ENCODE measurements at places on chromosomes 16 and 17.

- no peak for DNase-seq
Measured at GRCh38 chr16:57651344-57652333, 16.5 kb upstream of the ADGRG3 start.

DNA sequence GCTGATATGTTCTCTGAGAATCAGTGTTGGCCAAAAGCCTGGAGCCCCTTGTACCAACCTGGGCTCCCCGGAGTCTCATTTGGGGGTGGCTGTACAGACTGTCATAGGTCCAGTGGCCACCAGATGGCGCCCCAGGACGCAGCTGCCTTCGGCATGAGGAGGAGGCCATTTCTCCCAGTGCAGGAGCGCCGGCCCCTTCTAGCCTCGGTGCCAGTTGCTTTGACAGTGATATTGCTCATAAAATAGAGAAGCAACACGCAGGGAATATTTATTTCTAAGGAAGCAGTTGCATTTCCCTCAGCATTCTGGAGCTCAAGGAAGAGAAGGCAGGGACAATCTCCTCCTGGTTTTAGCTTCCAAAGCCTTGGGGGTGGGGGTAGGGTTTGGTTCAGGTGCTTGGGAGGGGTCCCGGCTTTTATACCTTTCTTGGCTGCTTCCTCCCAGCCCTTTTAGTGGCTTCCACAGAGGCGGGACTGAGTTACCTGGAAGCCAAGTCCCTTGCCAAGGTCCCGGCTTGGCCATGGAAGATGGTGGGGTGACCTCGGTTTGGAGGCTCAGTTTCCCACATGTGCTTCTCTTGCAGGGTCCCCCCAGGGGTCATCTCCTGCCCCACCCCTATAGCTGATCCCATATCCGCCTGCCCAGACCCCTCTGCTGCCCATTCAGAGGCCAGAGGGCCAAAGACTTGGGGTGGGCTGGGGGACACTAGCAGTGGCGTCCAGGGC, 117.8 kb upstream of the CDC42EP4 start:
- peak; percentile 30 for DNase-seq

GRCh38 chr17:30808785-30809286, 15.7 kb downstream of the CRLF3 start:
- no peak for DNase-seq

GRCh38 chr17:62827746-62828485, 19.8 kb upstream of the MARCHF10 start:
- DNase-seq, result no peak

- no peak for DNase-seq
Measured at GRCh38 chr16:17070882-17071592, 399.7 kb downstream of the XYLT1 start.

- no peak for DNase-seq
Measured at GRCh38 chr16:73874324-73874723, 422.3 kb upstream of the PSMD7 start.

DNA sequence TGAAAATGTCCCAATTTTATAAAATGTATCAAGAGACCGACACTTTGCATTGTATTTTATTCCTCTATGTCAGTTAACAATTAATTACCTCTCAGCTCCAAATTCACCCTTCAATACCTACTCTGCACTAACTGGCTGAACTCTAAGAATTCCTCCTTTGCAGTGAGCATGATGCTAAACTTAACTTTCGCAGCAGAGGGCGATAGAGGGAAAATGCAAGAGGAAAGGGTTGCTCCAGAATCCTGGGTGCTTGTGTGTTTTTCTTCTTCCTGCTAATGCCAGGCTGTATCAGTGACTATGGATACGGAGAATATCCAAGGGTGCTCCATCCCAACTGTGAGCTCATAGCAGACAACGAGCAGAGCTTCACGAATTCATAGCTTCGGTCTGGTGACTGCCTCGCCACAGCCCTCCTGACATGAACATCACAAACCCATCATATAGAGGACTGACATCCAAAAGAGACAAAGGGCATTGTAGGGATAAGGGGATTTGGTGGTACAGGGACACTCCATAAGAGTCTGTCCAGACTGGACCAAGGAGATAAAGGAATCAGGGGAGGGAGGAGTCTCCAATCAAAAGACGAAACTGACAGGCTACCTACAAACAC, 172.9 kb downstream of the STX8 start:
- DNase-seq, result no peak

DNA sequence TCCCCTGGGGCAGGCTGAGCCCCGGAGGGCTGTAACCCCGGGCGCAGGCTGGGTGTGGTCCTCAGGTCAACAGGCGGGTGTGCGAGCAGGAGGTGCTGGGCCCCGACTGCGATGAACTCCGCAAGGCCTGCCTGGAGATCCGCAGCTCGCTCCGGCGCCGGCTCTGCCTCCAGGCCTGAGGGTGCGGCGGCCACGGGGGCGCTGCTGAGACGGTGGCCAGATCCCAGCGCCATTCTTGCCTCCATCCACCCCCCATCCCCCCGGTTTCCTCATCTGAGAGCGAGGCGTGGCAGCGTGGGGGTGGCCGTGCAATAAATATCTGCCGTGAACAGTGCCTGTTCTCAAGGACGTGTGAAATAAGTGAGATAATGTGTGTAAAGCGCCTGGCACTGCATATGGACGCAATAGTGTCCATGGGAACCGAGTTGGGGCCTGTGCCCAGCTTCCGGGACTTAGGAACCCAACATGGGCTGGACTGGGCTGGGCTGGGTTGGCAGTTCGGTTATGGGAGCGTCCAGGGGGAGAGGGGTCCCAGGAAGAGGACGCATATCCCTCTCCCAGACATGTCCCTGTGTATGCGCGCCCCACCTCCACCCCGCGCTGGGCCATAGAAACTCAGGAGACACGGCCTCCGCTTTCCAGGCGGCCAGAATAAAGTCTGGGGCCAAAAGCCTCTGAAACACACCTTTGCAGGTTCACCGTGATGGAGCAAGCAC, 15.0 kb downstream of the ZNF213 start:
- no peak for DNase-seq

- peak; percentile 83 for DNase-seq
Measured at GRCh38 chr16:86554917-86555703, at the start of gene MTHFSD. MTHFSD (minus strand) TSS chr16:86555235; CDS start chr16:86555184, 51 bp downstream.

DNA sequence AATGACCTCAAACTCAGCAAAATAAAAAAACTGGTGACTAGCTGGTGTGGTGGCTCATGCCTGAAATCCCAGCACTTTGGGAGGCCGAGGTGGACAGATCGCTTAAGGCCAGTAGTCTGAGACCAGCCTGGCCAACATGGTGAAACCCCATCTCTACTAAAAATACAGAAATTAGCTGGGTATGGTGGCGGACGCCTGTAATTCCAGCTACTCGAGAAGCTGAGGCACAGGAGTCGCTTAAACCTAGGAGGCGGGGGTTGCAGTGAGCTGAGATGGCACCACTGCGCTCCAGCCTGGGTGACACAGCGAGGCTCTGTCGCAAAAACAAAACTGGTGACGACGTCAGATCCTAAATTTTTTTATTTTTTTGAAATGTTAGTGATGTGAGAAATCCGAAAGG, 82.6 kb upstream of the TOB1 start:
- DNase-seq, result no peak

- DNase-seq, result no peak
Measured at GRCh38 chr16:84899414-84899813, 79.6 kb downstream of the CRISPLD2 start.

DNA sequence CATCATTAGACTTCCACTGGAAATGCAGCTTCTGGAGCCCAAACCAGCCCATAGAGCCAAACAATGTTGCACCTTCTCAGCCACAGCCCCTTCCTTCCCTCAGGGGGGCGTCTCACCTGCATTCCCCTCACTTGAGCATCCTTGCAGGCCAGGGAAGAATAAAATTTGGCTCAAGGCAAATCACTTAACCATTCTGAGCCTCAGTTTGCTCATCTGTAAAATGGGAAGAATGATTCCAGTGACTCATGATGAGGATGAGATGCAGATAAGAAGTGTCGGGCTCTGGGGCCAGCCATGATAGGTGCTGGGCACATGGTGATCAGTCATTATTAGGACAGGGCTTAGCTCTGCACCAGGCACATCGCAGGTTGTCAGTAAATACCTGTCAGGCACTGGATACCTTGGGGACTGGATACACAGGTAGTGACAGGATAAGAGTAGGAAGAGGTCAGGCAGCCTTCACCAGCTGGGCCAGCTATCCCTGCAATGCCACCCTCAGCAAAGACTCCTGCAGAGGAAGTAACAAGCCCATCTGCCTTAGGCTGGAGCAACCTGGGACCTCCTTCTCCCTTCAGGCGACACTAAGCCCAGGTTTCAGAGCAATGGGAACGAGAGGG, 208.0 kb upstream of the TNRC6C start:
- DNase-seq, result no peak

DNA sequence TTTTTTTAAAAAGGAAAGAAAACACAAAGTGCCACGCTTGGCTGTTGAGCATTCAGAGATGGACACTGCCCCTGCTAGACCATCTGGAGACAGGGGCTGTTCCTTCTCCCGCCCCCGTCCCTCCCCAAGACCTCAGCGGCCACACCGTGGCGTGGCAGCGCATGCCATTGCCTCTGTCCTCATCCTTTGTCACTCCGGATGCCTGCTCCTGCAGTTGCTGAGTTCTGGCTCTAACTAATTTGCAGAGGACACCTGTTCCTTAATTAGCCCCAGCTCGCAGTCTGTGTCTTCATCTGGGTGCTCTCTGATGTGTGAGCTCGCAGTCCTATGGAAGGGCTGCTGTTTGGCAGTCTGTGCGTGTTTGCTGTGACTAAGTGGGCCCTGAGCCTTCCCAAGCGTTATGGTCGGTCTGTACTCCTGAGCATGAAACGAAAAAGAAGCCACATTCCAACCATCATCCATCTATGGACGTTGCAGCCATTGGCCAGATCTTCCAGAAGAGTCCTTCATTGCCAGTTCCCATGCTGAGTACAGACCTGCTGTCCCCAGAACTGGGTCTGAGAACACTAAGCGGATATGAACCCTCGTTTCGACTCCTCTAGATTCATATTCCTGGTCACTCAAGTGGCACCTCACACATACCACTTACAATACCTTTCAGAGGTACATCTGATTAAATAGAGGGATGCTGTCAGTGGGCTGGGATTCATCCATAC, 40.9 kb upstream of the NAT9 start:
- DNase-seq, result no peak

GRCh38 chr16:81384006-81384405, 60.6 kb upstream of the CMIP start:
- no peak for DNase-seq

GRCh38 chr17:58289869-58290268, 9.1 kb upstream of the MPO start:
- DNase-seq, result no peak

DNA sequence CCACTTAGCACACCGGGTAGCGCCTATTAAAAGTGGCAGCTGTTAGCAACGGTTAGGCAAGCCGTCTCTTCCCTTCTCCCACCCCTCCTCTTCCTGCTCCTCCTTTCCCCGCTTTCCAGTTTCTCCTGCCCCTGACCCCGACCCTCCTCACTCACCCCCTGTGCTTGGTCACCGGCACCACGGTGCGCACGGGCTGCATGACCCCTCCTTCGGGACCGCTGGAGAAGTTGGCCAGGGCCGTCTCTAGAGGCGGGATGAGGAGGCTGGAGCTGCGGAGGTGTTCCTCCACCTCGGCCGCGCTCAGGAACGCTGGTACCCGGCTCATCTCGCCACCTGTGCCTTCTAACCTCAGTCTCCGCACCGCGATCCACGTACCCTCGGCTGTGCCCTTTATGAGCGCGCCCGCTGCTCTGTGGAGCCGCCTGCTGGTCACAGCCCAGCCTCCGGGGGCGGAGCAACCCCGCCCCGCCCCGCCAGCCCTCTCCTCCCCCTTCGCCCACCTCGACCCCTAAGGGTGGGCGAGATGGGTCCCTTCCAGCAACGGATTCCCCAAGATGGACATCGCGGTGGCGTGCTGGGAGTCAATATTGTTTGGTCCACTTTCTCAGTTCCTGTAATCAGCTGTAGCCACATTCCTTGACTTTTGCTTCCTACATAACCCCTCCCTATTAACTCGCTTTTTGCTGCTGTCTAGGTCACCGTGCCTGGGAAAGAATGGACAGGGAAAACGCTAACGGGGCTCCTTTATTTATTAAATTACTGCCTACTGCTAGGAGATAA, at the start of gene CRYM:
Gene CRYM, minus strand, starts transcription at position 364 of the 780 bp plus-strand sequence. Its CDS starts 39 bp downstream, at position 325.
- DNase-seq, result no peak

DNA sequence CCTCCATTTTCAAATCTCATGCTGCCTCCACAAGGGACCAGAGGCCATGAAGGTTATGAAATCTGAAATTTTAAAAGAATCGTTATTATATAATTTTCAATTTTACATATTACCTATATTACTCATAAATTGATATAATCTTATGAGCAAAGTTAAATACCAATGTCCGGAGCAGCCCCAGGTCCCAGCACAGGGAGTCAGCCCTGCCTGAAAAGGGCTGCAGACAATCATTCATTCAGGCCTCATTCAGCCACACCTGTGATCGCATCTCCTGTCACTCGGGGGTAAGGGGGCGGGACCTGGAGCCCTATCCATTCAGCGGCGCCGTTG, 172.5 kb downstream of the AHSP start:
- DNase-seq, result no peak

DNA sequence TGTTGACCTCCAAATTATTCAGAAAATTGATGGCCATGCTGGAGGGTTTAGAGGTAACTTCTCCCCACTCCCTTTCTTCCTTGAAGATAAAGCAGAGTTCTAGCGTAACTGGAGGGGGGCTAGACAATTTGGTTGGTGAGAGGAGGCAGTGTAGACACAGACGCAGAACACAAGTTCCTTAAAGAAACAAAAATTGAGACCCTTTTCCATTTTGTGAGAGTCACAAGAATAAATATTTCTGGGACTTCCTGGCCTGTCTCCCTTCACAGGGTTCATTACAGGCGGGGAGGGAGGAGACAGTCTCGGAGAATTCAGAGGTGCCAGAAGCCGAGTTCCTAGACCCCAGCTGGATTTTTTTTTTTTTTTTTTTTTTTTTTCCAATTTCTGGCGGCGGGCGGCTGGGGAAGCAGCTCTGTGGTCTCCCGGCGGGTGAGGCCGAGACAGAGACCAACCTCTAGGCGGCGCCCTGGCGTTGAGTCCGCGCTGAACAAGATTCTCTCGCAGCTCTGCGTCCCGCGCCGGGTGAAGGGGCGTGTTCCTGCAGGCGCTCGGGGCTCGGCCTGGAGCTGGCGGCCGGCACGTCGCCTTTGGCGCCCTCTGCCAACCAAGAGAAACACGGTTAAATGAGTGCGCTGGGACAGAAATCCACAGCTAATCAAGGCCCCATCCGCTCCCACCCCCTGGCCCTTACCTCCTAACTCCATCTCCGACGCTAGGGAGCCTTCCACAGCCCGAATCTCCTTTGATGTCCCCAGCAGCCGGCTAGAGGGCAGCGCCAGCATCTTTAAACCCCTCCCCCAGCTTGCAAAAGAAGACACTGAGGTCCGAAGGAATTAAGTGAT, 10.2 kb upstream of the HOXB9 start:
- DNase-seq, result peak; percentile 61

DNA sequence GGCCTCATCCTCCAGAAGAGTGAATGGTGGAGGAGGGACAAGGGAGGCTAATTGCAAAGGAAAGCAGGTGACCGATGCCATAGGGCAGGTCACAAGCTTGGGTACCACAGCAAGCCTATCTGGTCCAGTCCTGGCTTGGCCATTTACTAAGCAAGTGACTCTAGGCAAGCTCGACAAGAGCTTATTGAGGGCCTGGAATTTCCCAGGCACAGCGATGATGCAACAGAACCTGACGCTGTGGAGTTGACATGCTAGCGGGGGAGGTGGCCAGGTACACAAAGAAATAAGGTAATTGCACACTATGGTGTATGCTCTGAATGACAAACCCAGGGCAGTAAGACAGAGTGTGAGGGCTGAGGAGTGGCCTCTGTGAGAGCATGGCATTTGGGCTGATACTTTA, 98.5 kb downstream of the PGS1 start:
- no peak for DNase-seq

GRCh38 chr16:86410081-86410480, 100.2 kb upstream of the FOXF1 start:
- no peak for DNase-seq
